GM23248 (cell line): ENCODE measurements at places on chromosomes 12 and 14. TPM values are rescaled to one million over a fixed set of nuclear protein-coding genes. Genes with fewer than 3 reads are reported as not detected.

The RPL10L gene
- total RNA-seq = not detected in 2 replicates

The BEGAIN gene
- total RNA-seq = 0.11 and 1.4 TPM in 2 replicates

The ITGB7 gene
- 1.4 and 2.4 TPM in 2 replicates for total RNA-seq

The PIWIL1 gene
- total RNA-seq = not detected in 2 replicates

The NUBPL gene
- total RNA-seq = 10.0 and 11.5 TPM in 2 replicates

The SOCS4 gene
- total RNA-seq = 15.7 TPM in 2 replicates

The NXPH4 gene
- total RNA-seq = 5.6 and 5.7 TPM in 2 replicates

The PLCZ1 gene
- not detected in 2 replicates for total RNA-seq

The FAM181A gene
- total RNA-seq = not detected in 2 replicates

The RDH16 gene
- not detected in 2 replicates for total RNA-seq

The KRT1 gene
- not detected in 2 replicates for total RNA-seq

The RPS6KA5 gene
- under 0.01 and 1.2 TPM in 2 replicates for total RNA-seq

The SLC25A47 gene
- not detected in 2 replicates for total RNA-seq

The MLF2 gene
- total RNA-seq = 252 and 313 TPM in 2 replicates
